ENCODE measurements at places on chromosomes 3 and 15.

GRCh38 chr15:79924379-79924778 is 27.6 kb upstream of the MTHFS start:
- DNase-seq = no peak

DNA sequence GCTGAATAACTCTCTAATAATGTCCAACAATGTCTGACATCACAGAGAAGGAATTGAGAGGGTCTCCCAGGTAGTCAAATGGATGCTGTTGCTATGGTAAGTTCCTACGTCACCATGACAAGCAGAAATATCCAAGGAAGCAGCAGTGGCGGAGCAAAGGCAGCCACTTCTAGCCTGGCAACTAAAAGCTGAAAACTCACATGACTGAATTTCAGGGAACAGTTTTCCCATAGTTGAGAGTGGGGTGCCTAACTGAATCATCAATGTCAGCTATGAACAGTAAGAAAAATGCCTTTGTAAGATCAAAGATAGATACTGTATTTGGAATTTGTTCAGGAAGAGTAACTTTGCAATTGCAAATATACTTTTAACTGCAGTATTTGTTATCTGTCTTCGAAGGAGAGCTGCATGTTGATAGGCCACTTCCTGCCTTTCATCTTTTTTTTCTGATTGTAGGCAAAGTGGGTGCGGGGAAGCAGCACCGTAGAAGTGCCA is 161.7 kb downstream of the BBX start:
- DNase-seq = no peak

DNA sequence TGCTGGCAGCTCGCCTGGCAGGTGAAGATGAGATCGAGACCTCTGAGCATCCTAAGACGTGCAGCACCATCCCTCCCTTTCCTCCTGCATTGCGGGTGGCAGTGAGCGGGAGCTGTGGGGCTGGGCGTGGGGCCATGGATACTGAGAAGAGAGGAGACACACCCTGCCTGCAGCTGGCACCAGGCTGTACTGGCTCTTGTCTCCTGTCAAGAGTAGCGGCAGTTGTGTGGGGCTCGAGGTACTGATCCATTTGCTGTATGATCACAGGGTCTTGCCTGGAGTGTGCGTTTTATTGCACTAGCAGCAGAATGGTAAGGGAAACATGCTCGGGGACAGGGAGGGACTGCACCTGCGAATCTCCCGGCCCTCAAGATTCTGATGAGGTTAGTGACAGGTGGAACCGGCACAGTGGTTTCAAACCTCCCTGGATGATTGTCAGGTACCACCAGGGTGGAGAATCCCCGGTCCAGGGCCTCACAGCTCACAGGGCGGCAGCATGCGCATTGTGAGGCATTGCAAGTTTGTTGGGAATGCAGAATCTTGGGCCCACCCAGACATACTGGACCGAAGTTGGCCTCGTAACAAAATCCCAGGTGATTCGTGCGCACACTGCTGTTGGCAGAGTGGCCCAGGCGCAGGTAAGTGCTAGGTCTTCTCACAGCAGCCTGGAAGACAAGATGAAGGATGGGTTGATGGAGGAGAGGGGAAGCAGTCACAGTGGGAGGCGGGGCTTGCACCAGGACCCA is 14.1 kb downstream of the SYNM start:
- DNase-seq = no peak

DNA sequence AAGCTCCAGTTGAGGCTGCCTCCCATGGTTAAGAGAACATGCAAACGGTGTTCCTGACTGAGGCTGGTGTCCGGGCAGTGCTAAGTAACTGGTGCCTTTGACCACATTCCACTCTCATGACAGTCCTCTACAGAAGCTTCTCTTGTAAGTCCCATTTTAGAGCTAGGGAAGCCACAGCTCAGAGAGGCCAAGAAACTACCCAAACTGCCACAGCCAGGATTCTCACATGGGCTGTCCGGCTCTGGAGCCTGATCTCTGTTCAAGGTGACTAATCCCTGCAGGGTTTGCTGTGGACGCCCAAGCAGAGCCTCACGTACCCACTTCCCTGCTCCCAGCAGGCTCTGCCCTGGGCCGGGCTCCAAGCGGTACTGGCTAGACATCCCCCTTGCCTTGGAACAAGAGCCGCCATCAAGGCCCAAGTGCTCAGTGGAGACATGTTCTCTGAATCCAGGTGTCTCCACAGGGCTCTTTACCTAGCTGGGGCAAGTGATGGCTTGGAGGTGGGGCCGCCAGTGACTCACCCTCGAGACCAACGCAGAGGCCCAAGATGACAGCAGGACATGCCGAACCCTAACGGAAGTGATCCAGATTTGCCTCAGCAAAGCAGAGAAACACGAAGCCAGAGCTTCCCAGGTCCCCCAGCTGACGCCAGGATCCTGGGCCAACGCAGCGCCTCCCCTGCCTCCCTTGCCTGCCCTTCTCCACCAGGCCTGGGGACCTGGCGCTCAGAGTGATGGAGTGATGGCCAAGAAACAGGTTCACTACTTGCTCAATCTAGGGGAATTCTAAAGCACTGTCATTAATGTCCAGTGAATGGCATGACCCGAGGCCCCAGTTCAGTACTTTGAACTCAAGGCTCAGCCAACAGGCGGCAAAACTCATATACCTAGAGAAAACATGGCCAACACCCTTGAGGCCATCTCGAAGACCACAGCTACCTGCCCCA is 24.4 kb downstream of the KLHL25 start:
- peak; percentile 26 for DNase-seq

- no peak for DNase-seq
Measured at GRCh38 chr15:62732078-62732477, 310.5 kb upstream of the TPM1 start.

DNA sequence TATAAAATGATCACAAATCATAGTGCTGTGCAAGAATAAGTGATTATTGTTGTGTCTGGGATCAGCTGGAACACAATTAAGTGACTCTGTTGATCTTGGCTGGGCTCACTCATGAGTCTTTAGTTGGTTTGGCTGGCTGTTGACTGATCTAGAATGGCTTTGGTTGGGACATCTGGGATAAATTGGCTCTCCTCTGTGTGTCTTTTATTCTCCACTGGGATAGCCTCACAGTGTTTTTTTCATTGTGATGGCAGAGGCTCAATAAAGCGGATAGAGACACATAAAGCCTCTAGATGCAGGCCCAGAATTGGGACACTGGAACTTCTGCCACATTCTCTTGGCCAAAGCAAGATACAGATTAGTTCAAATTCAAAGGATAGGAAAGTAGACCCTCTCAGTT is 735.6 kb downstream of the PDCD6IP start:
- no peak for DNase-seq

GRCh38 chr3:143271136-143271535 is 151.6 kb downstream of the CHST2 start:
- DNase-seq = no peak

DNA sequence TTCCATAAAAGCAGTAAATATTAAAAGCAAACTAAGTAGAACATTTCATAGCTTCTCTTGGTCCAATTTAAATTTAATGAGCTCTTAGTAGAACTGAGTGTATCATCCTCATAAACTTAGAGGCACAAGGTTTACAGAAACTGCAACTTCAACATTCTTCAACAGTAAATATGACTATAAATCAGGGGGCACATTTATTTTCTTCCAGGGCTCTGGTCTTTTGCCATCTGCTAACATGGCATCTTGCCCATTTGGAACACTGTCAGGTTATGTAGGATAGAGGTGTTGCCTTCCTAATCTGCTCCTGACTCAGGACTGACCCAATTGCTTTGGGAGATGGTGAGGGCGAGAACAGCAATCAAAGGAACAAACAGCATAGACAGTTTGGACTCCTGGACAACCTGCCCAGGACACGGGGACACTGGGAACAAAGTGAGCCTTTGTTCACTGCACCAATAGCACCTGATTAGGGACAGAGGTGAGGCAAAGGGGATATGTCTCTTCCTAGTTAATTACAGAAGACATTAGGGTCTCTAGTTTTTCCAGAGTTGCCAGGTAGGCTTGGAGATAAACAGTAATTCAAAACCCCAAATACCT is 610.2 kb upstream of the ROBO2 start:
- DNase-seq = no peak

All from HT1080 (cell line).